ENCODE measurements at places on chromosomes 11 and 22.

- DNase-seq, result no peak
Observed at GRCh38 chr22:34214372-34214771, 294.1 kb upstream of the LARGE1 start.

- no peak for DNase-seq
Observed at GRCh38 chr11:134758342-134758931, 346.4 kb upstream of the B3GAT1 start.

- peak; percentile 89 for DNase-seq
Observed at GRCh38 chr22:44088976-44089570, 65.0 kb downstream of the PARVB start.

DNA sequence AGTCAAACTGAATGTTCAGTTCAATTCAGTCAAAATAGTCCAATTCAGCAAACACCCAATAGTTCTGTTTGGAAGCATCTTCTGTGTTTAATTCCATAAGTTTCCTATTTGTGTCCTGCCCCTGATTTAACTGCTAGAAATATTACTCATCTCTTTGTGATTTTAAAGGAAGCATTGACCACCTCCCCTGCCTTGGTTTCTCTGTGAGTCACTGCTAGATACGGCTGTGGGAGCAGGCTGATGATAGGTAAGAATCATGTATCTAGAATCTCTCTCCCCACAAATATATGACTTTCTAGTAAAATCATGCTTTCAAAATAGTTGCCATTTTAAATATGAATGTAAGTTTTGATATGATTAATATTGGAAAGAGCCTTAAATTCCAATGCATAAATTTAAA lies 888.5 kb downstream of the NTM start:
- DNase-seq, result peak; percentile 41

- no peak for DNase-seq
Observed at GRCh38 chr22:32685512-32685911, 116.0 kb upstream of the TIMP3 start.

DNA sequence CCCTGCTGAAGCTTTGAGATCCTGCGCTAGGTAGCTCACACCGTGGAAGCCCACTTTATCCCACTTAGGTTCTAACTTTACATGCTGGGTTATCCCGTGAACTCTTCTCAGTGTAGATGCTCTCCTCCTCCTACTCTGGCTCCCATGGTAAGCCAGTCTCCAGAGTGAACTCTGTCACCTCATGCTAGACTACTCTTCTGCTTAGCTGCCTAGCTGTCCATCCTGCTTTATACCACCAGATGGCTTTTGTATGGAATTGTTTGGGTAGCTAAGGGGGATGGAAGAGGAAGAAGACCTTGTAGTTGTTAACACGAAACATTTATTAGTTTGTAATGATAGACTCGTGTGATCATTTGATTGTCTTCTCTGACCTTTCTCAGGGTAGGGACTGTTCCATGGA lies 46.8 kb downstream of the EMSY start:
- DNase-seq, result peak; percentile 3

DNA sequence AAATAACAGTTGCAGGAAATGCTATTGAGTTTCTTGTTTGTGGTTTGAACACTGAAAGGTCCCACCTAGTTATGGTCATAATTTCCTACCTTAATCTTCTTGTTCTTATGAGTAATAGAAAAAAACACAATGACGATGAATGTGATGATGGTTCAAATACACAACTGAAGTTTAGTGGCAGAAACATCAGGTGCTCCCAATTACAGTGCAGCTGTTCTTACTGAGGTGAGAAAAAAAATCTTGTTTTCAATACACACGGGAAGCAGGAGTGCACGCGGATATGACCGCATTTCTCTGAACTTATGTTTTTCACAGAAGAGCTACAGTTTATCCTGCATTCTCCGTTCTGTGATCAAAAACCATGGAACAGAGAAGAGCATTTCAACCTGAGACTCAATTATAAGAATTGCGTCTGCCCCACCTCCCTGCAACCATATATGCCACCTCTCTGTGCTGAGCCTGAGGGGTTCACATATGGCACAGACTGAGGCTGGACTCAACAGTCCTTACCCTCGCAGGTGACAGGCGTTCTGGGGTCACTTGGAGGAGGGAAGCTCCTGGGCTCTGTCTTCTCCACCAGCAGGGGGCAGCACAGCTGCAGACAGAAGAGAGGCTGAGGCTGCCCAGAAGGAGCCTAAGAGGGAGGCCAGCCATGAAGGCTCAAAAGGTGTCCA lies 99.7 kb upstream of the IGLL5 start:
- DNase-seq, result peak; percentile 23

DNA sequence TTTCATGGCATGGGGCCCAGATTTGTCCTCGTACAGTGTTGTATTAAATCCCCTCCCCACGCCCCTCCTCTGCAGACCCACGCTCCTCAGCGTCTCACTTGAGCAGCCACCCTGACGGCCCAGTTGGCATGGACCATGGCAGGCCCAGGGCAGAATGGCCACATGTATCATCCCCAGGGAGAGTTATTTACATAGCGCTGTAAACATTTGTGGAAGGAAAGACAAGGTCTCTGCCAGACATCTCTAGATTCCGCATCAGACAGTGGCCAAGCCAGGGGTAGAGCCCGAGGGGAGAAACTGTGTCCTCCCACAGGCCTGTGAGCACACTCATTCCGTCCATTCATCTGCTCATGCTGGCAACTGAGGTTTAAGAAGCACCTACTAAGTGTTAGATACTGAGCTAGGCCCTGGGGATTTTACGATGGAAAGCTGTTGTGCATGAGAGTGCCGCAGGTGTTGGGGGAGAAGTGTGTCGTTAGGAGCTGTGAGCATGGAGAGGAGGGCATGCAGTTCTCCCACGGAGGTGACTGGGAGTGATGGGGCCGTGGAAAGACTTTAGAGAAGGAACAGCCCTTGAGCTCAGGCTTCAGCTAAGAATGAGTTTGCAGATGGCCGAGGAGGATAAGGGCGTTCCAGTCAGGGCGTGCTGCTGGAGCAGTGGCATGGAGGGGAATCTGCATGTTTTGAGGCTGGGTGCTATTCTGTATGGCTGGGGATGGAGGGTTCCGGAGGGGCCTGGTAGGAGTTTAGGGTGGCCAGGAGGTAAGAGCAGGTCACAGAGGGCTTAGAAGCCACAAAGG lies 94.9 kb downstream of the GRIK4 start:
- no peak for DNase-seq

- DNase-seq, result no peak
Observed at GRCh38 chr11:99063331-99063730, 42.6 kb downstream of the CNTN5 start.

GRCh38 chr11:35029979-35030682 lies 108.8 kb upstream of the CD44 start:
- DNase-seq, result peak; percentile 86

DNA sequence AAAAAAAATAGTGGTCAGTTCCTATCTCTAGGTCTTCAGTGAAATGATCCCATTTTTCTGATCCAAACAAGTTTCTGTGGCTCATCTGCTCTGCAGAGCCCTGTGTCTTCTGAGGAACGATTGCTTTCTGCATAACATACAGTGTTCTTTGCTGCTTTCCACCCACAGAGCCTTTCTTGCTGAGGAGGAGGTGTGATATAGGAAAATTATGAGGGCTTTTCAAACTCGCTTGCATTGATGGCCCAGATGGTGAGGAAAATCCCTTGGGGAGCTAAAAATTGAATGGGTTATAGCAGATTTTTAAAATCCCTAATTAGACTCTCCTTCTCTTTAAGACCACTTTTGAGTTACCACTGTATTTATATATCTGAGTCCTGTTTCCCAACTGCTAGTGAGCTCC lies 31.3 kb downstream of the JAM3 start:
- DNase-seq, result no peak

DNA sequence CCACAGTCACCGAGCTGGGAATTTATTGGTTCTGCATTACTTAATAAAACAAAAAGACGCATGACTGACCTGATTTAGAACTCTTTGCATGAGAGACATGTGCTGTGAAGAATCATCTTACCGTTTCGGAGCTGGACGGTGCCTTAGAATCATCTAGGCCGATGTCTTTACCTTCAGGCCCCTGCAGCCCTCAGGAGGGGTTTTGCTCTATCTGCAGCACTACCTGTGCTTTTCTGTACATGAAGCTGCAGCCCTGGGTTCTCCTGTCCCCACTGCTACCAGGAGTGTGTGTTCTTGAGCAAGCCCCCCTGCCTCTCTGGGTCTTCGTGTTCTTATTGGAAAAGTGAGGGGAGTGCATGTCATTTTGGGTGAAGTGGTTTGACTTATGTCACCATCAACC lies 94.0 kb upstream of the OR4B1 start:
- no peak for DNase-seq

DNA sequence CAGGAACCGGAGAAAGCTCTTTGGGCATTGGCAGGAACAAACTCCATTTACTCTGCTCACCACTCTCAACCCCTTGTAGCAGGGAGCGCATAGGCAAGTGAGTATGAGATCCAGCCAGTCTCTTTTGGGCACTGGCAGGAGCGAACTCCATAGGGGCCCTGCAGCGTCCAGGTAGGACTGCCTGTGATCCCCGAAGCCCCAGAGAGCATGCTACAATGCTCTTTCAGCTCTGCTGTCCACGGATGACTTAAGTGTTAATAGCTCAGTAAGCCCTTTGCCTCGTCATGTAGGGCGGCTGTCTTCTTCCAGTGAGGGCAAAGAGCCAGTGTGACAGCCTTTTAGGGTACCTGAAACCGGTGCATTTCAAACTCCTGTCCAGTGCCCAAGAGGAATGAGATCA lies 1525.6 kb upstream of the RAG2 start:
- no peak for DNase-seq

- no peak for DNase-seq
Observed at GRCh38 chr11:70433966-70434812, 35.9 kb downstream of the CTTN start.

DNA sequence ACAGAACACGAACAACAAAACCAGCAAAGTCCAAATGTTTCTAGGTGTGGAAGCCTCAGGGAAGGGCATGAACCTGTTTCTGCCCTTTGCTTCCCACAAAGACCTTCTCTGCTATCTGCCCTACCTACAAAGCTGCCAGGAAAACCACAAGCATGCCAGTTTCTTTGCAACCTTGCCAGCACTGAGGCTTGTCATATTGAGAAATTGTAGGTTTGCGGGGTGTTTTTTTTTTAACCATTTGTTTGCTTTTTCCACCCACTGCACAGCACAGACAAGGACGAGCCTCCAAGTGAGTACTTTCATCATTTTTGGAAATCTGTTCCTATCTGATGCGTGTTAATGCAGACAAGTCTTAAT lies 12.8 kb downstream of the PARVG start:
- DNase-seq, result peak; percentile 22

DNA sequence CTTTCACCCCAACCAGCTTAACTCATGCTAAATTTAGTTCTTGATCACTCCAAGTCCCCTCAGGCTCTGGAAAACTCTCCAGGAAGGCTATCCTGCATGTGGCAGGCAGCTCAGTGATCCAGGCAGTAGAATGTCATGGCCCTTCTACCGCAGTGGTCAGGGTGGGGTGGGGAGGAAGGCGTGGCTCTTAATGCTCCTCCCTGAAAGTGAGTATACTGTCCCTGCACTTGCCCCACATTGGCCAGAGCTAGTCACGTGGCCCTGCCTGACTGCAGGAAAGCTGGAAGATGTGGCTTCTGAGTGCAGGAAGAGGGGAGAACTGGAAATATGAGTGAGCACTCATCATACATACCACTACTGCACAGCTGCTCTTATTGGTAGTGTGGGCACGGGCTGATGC lies 102.1 kb downstream of the GRAMD1B start:
- DNase-seq, result no peak

DNA sequence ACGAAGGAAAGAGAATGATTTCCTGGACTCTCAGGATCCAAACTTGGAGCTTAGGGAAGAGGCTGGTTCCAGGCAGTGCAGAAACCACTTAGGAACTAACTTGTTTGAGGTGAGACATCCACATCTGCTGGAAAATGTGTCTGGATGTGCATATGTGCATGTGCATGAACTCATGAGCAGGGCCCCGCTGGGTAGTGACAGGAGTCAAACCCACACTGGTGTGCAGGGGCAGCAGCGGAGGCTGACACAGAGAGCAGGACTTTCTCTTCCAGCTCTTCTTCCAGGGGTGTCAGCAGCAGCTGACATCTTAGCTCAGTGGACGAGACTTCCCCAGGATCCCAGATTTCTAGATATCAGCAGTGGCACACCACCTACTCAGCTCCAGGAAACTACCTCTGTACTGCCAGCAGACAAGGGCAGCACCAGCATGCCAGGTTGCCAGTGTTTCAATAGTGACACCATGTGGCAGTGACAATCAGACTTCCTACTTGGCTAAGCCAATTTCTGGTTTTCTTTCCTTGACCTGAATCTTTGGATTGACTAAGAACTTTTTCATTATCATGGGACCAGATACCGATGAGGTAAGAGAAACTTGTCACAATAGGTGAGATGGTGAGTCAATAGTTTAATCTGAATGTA lies 227.5 kb upstream of the ZC3H12C start:
- peak; percentile 46 for DNase-seq

DNA sequence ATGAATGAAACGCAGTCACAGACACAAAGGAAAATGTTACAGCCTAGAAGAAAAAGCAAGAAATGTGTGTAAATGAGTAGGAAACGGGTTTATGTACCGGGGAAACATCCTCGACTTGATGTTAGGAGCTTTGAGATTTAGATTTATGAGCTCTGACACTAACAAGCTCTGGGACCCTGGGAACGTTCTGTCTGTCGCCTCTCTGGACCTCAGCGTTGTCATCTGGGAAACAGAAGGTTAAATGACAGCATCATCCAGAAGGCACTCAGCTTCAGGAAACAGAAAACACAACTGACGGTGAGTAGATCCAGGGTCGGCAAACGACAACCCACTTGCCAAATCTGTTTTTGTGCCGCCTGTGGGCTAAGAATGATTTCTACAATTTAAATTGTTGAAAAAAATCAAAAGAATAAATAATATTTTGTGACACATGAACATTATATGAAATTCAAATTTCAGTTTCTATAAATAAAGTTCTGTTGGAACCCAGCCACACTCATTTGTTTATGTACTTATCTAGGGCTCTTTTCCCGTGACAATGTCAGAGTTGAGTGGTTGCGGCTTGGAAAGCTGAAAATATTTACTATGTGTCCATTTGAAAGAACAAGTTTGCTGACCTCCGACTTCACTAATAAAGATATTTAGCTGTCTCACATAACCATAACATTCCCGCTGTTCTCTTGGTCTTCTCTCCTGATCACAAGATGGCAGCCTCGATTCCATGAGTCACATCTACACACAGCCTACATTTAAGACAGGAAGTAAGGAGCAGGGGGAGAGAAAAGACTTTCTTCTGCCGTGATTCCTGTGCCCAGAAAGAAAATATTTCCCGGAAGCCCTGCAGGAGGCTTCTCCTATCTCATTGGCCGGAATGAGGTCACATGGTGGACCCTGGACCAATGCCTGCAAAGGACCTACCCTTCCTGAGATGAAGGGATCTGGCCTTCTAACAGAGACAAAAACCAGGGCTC lies 47.1 kb upstream of the SYT13 start:
- peak; percentile 8 for DNase-seq

DNA sequence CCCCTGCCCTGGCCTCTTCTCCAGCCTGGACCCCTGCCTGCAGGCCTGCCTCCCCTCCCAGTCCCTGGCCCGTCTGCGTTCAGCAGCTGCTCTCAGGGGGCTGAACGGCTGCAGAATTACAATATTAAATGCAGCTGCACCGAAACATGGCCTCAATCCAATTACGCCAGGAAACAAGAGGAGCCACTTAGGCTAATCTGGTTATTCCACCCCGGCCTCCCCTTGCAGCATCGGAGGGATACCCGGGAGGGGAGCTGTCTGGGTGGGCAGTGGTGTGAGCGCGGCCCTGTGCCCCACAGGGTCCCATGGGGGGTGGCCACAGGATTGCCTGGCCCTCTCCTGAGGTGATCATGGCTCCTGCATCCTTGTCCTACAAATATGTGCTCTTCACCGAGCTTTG lies 42.6 kb downstream of the FLRT1 start:
- no peak for DNase-seq

- DNase-seq, result no peak
Observed at GRCh38 chr11:1819074-1819473, 15.7 kb upstream of the SYT8 start.

All from epithelial cell of esophagus (primary cell).